Activated CD8-positive, alpha-beta memory T cell treated with anti-CD3 and anti-CD28 coated beads for 1 hour (primary cell): ENCODE measurements at places on chromosomes 4 and X.

DNA sequence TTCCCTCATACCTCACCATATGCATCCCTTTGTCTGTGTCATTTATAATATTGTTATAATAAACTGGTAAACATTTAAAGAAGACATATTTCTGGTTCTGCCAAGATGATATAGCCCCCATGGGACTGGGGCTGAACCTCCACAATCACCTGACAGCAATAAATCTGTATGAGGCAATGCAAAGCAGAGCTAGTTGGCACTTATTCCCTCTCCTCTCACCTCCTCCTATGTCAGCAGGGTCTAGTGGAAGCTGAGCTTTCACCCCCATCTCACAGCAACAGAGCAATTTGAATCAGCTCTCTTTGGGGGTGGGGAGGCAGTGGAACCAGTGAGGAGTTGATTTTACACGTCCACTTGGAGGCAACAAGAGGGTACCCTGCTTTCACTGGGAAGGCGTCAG is 206.9 kb downstream of the AR start:
- DNase-seq, result no peak

GRCh38 chr4:41744572-41745291 is 3.8 kb downstream of the PHOX2B start:
- DNase-seq, result no peak

DNA sequence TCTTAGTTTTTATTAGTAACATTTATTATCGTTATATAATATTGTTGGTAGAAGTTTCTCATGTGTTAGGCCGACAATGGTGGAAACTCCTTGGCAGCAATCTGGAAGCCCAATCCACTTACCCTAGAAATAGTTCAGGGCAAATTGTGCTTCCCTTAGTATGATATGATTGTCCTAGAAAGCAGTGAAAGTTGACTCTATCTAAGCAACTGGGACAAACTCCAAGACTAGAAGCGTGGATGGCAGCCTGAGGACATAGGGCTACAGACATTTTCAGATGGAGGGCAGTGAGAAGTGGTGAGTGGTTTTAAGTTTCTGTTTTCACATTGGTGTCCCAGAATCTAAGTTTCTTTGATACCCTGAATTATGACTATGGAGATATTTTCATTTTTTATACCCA is 63.3 kb upstream of the TRPC3 start:
- DNase-seq, result no peak

GRCh38 chrX:108537005-108537404 is 97.4 kb downstream of the COL4A5 start:
- DNase-seq, result no peak

DNA sequence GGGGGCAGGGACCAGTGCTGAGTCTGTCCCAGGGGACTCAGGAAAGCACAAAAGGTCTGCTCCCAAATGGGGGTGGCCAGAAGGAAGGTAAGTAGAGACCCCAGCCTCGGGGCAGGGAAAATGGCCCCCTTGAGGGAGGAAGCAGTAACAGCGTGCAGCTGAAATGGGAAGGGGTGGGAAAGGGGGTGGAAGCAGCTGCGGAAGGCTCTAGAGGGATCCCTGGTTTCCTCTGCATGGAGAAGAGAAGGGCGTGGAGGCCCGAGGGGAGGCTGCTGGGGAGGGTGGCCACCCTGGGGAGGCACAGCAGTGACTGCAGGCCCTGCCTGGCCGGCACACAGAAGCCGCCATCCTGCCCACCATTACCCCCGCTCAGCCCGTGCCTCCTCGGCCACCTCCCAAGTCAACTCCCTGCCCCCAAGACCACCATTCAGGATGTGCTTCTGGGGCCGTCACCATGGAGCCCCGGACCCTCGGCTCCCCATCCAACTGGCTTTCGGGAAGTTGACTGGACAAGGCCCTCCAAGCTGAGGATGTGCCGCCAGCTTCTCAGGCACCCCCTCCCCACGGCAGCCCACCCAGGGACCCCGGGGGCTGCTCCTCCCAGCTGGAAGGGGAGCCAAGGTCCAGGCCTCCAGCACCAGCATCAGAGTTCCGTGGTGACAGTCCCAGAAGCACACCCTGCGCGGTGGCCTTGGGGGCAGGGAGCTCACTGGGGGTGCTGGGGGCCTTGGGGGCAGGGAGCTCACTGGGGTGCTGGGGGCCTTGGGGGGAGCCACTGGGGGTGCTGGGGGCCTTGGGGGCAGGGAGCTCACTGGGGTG is 23.6 kb downstream of the CFAP99 start:
- DNase-seq, result no peak
